Dermis blood vessel endothelial cell (primary cell): ENCODE measurements at places on chromosomes 3 and 15. TPM values are rescaled to one million over a fixed set of nuclear protein-coding genes. Genes with fewer than 3 reads are reported as not detected.

GRCh38 chr3:98761643-98762229, 1.4 kb upstream of the ST3GAL6 start:
- no peak for DNase-seq

- DNase-seq, result no peak
These were observed 177.4 kb downstream of the MINAR1 start for GRCh38 chr15:79609506-79609905.

DNA sequence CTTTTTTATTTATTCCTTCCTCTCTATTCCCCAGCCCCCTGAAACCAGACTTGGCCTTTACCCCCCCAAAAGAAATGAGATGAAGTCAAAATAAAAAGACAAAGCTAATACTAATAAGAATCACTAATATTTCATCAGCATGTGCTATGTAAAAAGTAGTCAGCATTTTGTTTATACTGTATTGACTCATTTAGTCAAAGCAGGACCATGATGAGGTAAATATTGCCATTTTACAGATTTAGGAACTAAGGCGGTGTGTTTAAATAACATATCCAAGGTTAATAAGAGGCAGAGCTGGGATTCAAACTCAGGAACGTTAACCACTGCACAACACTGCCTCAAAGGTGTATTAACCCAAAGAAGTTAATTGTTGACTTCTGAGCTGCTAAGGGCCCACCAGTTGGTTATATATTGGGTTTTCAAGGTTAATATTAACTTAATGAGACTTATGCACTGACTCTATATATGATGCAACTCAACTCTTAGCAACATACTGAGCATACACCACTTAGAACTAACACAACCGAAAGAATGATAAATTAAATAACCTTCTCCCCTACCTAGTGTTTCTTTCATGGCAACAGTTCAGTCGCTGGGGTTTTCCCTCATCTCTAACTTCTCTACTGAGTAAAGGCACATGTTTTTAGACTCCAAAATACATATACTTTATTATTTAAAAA, 34.7 kb downstream of the FOXP1 start:
- no peak for DNase-seq

GRCh38 chr3:46959161-46959511, 17.4 kb downstream of the CCDC12 start:
- DNase-seq, result no peak

DNA sequence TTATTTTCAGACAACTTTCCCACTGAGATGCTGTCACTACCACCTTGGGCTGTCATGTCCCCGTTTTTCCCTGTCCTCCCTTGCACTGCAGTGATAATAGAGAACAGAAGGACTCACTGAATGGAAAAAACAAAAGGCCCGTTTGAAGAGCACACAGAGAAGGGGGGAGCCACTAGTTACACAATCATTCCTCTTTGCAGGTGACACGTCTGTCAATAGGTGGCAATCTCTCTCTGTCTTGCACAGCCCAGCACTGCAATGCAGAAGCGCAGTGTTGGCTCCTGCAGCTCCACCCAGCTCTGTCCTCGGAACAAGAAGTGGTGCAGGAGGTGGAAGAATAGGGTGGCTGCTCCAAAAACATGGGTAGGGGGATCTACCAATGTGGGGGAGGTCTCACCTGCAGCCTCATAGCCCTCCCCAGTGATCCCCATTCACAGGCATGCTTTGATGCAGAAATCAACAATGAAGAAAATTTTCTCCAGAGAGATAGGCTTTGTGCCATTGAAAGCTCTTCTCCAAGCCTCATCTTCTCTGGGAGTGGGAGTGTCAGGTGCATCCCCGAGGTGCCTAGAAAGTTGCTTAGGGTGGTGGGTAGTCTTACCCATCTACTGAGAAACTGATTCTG, 31.8 kb downstream of the FSTL1 start:
- peak; percentile 83 for DNase-seq

The SLC9C1 gene
- total RNA-seq, result 0.14 and 0.85 TPM in 2 replicates

- peak; percentile 94 for DNase-seq
These were observed 90.4 kb upstream of the PHLDB2 start for GRCh38 chr3:111768571-111769100.

DNA sequence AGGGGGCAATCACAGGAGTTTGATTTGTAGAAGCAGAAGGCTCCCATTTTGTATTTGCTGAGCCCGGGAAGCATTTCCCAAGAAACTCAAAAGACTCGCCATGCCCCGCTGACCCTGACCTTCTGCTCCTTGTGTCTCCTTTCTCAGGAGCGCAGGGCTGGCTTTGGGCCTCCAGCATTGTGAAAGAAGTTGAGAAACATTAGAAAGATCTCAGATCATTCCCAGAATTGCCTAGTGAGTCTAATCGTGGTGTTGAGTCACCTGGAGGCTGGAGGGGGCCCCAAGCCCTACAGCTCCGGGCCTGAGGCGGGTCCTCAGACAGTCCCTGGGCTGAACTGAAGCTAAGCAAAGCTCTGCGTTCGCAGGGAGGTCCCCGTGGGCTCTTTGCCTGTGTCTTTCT, 10.9 kb upstream of the PIGZ start:
- DNase-seq, result no peak

The FAM227B gene
- 1.4 and 2.4 TPM in 2 replicates for total RNA-seq

DNA sequence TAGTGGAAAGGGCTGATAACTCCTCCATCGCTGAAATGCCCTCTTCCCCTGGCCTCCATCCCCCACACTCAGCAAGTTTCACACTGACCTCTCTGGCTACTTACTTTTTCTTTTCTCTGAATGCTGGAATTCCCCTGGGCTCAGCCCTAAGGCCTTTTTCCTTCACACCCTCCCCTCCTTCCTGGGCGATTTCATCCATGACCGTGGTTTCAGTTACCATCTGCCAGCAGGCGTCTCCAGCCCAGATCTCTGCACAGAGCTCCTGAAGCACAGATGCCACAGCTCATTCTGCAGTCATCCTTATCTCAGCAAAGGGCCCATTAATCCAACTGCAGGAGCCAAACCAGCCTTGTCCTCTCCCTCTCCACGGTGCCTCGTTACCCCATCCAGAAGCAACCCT, 114.0 kb downstream of the RFTN1 start:
- no peak for DNase-seq

The EOMES gene
- total RNA-seq, result not detected in 2 replicates

The ATP13A5 gene
- not detected in 2 replicates for total RNA-seq

The PLAAT1 gene
- 0.47 TPM in 1 of 2 replicates, not detected in the other for total RNA-seq

GRCh38 chr3:33883951-33884561, 85.6 kb downstream of the PDCD6IP start:
- peak; percentile 26 for DNase-seq

The DUT gene
- total RNA-seq, result 49.8 and 58.4 TPM in 2 replicates

- peak; percentile 39 for DNase-seq
These were observed 55.9 kb downstream of the IFT80 start for GRCh38 chr3:160343132-160343531.

GRCh38 chr3:134211797-134212196, 38.9 kb downstream of the RYK start:
- DNase-seq, result peak; percentile 85

- peak; percentile 77 for DNase-seq
These were observed 86.8 kb downstream of the CCK start for GRCh38 chr3:42179110-42179725.

The DET1 gene
- 3.2 and 3.8 TPM in 2 replicates for total RNA-seq

The MYL3 gene
- 0.14 TPM in 1 of 2 replicates, not detected in the other for total RNA-seq

DNA sequence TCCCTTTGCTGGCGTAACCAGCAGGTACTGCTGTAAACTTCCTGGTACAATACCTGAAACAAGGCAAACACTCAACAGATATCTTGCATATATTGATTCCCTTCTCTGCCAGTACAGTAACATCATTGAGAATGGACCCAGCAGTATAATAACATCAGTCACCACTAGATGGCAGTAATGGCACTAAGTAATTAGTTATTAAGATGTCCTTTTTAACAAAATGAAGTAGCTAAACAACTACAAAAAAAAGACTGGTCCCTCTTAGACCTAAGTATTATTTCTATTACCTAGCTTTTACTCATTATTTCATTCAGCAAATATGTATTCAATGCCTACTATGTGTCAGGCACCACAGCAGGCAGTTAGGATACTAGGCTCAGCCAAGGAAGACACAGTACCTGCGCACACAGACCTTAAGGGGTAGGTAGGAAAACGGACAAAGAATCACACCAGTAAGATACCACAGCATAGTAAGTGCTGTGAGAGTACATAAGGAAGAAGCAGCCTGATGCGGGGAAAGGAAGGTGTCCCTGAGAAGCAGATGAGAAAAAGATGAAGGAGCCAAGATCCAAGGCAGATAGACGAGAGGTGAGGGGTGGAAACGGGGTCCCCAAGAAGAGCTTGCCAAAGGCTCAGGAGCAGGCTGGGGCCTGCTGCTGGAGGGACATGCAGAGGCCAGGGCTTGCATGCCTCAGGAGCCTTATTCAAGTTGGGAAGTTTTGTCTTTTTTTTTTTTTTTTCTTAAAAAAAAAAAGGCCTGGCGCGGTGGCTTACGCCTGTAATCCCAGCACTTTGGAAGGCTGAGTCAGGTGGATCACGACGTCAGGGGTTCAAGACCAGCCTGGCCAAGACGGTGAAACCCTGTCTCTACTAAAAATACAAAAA, 102.7 kb upstream of the CHD2 start:
- peak; percentile 89 for DNase-seq
